ENCODE measurements at places on chromosomes 5 and 9. TPM values are rescaled to one million over a fixed set of nuclear protein-coding genes. Genes with fewer than 3 reads are reported as not detected.

- DNase-seq: no peak
These were observed 94.2 kb downstream of the TMEM174 start for GRCh38 chr5:73266925-73267765.

DNA sequence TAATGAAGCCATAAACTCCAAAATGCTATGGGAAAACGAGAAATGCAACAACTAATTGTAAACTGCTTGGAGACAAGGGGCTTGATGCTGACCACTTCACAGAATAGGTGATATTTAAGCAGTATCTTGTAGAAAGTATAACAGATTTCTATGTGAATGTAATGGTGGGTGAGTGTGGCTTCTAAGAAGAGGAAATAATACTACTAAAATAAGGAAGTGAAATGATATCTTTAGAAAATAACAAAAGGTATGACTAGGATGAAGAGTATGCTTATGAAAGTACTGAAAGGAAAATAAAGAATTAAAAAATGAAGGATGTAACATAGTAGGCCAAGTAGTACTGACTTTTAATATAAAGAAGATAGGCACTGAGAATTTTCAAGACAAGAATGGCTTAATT is 94.2 kb downstream of the AGTPBP1 start:
- DNase-seq: no peak

GRCh38 chr5:59276325-59276675 is 617.2 kb downstream of the PDE4D start:
- no peak for DNase-seq

DNA sequence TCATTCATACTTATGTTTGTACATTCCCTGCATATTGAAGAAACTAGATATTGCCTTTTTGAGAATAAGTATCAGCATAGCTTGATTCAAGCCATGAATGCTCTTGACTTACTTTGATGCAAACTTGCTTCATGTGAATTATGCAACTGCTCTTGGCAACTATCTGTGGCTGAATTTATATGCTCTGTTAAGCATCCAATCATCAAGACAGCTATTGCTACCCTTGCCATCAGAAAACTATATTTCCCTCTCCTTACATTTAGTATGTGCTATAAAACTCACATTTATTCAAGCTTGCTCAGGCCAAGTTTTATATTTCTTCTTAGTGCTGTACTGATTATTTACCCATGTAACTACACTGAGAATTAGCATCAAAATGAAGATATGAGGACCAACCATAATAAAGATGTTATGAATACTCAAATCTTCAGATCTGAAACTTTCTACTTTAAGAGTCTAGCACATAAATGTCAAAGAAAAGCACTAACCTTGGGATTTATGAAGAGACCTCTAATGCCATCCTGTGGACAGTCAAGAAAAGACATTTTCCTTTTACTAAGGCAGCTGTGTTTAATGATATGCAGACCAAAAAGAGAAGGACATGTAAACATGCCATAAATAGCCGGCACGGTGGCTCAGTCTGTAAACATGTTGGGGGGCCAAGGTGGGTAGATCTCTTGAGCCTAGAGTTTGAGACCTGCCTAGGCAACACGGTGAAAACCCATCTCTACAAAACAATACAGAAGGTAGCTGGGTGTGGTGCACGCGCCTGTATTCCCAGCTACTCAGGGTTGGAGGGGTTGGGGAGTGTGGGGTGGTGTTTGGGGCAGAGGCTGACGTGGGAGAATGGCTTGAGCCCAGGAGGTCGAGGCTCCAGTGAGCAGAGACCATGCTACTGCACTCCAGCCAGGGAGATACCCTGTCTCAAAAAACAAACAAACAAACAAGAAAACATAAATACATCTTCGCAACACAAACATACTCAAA is 267.0 kb upstream of the TYRP1 start:
- no peak for DNase-seq

DNA sequence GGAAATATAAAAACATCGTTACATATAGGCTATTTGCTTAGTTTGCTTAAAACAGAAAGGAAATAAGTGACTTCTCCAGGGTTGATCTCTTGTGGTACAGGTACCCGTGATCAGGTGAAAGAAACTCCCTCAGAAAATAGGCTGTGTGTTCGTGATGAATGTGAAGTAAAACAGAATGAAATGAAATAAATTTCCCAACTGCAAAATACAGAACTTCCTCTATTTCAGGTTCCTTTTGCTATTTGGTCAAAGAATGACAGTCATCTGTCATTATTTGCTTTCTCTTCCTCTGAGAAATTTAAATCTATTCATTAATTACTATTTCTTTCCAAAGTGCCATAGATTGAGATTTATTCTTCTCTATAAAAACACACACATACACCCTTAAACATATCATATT is 408.1 kb downstream of the FAM170A start:
- DNase-seq: no peak

- DNase-seq: no peak
These were observed 73.5 kb downstream of the PRRT1B start for GRCh38 chr9:131618785-131619184.

GRCh38 chr9:76667521-76667957 is 96.7 kb upstream of the PCA3 start:
- no peak for DNase-seq

DNA sequence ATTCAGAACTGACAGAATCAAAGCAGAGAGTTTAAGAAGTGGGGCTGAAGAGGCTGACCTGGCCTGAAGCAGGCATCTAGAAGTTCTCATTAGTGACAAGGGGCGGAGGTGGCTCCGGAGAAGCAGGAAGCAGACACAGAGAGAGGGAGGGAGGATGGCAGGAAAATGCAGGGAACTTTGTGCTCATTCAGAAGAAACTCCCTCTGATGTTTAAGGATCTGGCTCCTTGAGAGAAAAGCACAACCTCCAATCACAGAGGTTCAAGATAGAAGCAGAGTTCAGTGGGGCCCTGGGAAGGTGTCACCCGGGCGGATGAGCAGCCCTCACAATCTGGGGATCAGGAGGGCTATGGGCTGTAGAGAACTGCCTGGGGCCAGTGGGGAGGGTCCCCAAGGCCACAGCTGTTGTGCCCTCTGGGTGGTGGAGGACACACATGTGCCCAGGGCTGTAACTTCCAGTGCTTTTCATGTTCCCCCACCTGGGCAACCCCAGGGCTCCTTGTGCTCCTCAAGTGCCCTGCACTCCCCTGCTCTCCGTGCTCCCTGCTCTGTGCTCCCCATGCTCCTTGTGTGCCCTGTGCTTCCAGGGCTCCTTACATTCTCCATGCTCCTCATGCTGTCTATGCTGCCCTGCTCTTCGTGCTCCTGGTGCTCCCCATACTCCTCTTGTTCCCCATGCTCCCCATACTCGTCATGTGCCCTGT is 51.4 kb downstream of the TRIP13 start:
- DNase-seq: no peak

DNA sequence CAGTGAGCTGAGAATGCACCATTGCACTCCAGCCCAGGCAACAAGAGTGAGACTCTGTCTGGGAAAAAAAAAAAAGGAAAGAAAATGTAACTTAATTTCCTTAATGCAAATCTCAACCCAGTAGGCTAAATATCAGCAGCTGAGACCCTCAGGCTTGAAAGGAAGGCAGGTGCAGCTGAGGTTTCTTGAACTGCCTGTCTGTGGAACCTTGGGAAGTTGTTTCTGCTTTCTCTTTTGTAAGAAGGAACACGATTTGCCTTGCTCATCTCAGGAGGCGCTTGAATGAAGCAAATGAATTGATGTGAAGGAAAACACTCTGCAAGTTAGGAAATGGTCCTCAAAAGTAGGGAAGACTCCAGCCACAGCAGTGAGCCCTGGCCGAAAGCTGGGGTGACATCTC is 143.3 kb downstream of the IRX1 start:
- DNase-seq: no peak

GRCh38 chr5:169831331-169831730 is 149.0 kb downstream of the INSYN2B start:
- DNase-seq: no peak

DNA sequence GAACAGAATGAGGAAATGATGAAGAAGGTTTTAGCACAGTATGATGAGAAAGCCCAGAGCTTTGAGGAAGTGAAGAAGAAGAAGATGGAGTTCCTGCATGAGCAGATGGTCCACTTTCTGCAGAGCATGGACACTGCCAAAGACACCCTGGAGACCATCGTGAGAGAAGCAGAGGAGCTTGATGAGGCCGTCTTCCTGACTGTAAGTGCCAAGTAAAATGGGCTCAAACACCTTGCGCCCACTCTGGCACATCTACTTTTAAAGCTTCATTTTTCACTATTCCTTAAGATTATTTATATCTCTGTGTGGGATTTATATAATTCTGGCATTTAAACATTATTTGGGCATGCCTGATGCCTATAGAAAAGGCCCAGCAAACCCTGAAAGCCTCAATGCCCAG is 55.6 kb downstream of the CMYA5 start:
- DNase-seq: no peak

DNA sequence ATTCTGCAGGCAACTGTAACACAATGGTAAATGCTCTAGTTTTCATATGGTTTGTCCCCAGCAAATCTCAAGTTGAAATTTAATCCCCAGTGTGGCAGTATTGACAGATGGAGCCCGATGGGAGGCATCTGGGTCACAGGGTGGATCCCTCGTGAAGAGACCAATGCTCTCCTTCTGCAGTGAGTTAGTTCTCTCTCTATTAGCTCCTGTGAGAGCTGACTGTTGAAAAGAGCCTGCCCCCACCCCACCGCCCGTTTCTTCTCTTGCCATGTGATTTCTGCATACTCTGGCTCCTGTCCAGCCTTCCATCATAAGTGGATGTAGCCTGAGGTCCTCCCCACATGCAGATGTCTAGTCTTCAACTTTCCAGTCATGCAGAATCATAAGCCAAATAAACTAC is 27.0 kb downstream of the IARS1 start:
- DNase-seq: no peak

DNA sequence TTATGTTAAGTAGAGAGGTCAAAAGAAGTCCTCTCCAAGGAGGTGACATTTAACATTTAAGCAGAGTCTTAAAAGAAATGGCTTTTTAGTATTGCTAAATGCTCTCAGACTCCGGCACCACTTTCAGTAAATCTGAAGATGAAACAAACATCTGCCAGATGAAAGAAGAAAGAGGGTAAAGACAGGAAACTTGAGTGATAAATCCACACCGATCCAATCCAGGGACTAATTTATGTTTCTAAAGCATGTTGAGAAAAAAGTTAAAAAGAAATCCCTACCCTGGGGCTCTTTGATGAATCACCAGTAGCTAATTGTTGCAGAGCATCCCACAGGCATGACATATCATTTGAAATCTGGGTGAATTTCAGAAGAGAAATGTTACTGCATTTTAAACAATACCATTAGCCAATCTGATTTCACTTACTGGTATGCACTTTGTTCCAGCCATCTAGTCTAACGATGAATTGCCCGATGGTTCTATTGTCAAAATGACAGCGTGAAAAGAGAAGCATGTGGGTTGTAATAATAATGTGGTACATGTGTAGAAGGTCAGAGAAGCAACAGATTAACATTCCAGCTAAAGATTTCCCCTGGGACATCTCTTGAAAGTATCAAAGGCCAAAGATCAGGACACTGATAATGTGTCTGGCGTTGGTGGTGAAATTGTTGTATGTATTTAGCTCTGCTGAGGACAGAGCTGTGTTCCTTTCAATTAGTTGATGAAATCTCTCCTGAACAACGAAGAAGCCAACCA is 485.7 kb downstream of the CSNK1G3 start:
- DNase-seq: no peak

DNA sequence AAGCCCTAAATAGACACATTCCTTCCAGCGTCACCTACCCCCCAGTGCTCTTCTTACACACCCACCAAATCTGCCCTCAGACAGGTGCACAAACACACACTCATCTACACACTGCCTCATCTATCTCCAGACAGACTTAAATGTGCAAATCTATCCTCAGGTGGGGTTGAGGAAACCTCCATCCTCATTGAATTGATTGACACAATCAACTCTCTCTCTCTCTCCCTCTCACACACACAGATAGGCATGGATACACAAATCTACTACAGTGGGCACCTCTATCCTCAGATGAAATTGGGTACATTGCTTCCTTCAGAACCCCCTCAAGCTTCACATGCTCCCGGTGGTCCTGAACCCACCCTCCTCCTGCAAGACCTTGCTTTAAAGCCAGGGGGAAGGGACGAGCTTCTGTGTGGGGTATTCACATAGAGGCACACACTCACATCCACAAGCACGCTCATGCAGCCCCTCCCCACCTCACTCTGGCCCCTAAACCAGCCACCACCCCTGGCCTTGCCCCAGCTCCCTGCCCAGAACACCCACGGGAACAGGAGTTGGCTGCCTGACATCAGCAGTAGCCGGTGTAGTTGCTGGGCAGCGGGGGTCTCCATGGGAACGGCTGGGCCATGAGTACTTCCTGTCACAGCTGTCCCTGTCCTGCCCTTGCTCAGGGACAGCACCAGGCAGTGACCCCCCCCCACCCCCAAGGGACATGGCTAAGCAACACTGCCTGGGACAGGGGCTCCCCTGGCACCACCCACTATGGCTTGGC is 22.8 kb downstream of the PCDH1 start:
- DNase-seq: no peak

- no peak for DNase-seq
These were observed 720.7 kb downstream of the TLE1 start for GRCh38 chr9:80968611-80969010.

GRCh38 chr9:71916834-71917534 is 5.5 kb downstream of the C9orf85 start:
- no peak for DNase-seq

GRCh38 chr5:93583768-93584595 is 960 bp downstream of the NR2F1 start:
- no peak for DNase-seq

- DNase-seq: no peak
These were observed 225.0 kb downstream of the VPS13A start for GRCh38 chr9:77402286-77402685.

- DNase-seq: no peak
These were observed 39.7 kb downstream of the CDC42SE2 start for GRCh38 chr5:131303537-131303936.

DNA sequence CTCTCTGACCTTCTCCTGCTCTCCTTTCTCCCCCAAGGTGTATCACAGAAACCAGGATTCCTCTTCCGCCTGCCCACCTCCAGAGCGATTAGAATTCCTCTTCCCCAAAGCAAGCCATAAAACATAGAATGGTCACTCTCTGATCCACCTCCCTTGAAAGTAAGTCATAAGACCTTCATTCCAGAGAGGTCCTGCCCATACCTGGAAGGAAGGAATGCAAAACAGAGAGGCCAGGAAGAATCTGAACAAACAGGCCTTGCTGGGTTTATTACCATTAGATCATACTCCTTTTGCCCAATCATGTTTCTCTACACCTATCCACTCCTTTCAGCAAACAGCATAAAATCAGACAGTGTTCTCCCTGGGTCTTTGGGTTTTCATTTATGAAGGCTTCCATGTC is 21.0 kb downstream of the CDKL3 start:
- no peak for DNase-seq

Gene PCDHGA11
- 5.3 TPM for polyA plus RNA-seq

Gene PCDHA6
- polyA plus RNA-seq: 0.35 TPM

Gene SGCD
- polyA plus RNA-seq: 3.8 TPM

Gene CCL27
- polyA plus RNA-seq: 0.44 TPM

Gene PALM2AKAP2
- 9.0 TPM for polyA plus RNA-seq

Gene ARID3C
- 0.19 TPM for polyA plus RNA-seq

Gene PCDHGA12
- polyA plus RNA-seq: 1.5 TPM

Gene CEP72
- 6.1 TPM for polyA plus RNA-seq

Gene IL9
- not detected for polyA plus RNA-seq

Data from left renal cortex interstitium (tissue), 4 donors.